ENCODE measurements at places on chromosomes 2 and 18.

- no peak for DNase-seq
These were observed 4.5 kb downstream of the KLF11 start for GRCh38 chr2:10047616-10048500.

DNA sequence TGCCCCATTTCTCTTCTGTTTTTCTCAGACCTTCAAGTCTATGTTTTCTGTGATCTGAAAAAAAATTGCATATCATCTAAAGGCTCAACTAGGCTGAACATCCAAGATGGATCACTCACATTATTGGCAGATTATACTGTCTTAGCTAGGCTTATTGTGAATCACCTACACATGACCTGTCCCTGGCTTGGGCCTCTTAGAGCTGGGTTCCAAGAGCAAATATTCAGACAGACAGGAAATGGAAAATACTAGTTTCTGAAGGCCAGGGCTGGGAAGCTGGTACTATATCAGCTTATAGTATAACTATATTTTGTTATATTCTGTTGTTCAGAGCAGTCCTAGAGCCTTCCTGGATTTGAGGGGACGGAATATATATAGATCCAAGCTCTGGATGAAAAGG lies 90.3 kb downstream of the PIK3C3 start:
- peak; percentile 9 for DNase-seq

DNA sequence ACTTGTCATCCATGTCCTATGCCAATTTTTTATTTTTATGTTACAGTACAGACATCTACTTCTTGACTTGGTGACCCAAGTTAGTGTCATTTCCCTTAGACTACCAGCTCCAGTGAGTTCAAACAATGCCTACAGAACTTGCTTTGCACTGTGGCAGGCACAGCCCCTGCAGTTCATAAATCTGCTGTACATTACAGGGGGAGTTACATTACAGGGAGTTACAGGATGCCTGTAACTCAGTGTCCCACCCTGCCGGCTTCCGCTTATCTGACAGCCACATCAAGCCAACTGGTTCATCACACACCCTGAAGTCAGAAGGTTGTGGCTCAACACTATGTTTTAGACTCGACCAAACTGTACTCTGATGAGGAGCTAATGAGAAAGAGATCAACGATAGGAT lies 7.8 kb upstream of the NPAS2 start:
- DNase-seq = no peak

DNA sequence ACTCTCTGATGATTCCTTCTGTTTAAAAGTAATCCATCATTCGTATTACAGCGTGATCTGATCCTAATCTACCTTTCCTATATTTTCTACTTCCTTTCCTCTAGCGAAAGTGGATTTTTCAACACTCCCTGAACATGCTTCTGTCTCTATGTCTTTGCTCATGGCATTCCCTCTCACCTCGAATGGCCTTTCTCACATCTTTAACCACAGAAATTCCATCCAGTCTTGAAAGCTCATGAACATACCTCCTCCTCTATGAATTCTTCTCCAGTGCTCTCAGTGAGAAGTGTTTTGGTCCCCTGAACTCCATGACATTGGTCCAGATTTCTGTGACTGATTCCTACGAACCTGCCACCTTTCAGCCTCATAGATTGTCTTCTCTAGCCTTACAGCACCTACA lies 323.2 kb downstream of the RAD51AP2 start:
- DNase-seq = no peak
